ENCODE measurements at places on chromosomes 12 and 14.
A peak's percentile ranks its signal among the peaks of the same experiment; 100 is the strongest.

GRCh38 chr14:101849125-101849524, 87.6 kb downstream of the PPP2R5C start:
- peak; percentile 48 for DNase-seq

GRCh38 chr14:88613552-88614010, 50.7 kb downstream of the ZC3H14 start:
- DNase-seq, result no peak

DNA sequence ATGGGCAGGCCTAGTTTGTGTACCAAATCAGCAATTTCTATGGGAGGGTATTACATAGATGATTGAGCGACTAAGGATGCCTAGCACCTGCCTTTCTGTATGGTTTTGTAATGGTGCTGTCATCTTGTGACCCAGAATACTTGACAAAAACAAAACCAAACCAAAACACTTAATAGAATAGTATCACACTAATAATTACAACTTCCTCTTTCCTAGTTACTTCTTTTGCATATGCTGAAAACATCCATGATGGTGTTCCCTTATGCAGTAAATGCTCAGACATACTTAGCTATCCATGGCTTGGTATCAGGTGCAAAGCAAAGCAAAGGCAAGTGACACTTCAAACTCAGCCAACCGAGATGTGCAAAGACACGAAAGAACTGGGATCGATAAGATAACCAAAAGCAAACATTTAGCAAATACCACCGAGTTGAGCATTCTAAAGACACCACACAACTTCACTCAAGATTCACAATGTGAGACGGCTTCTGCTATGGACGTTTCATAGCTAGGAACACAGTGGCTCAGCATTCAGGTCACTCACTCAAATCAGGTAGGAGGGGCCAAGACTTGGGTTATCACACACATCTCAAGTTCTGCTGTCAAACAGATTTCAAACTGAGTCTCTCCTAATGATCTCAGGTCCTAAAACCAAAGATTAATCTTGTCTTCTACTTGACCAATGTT, 24.3 kb downstream of the PPP1CC start:
- DNase-seq, result no peak

- DNase-seq, result peak; percentile 91
Measured at GRCh38 chr12:124771462-124772288, 92.0 kb downstream of the SCARB1 start.

- DNase-seq, result no peak
Measured at GRCh38 chr14:49636866-49637265, 1.8 kb upstream of the DNAAF2 start.

- DNase-seq, result no peak
Measured at GRCh38 chr14:95483309-95484165, 32.9 kb downstream of the SYNE3 start.

All from OCI-M1 (cell line).